Fibroblast of skin of left biceps (primary cell): ENCODE measurements at places on chromosomes 12 and 14.

GRCh38 chr12:1587927-1588574 is 6.3 kb downstream of the FBXL14 start:
- DNase-seq = no peak

DNA sequence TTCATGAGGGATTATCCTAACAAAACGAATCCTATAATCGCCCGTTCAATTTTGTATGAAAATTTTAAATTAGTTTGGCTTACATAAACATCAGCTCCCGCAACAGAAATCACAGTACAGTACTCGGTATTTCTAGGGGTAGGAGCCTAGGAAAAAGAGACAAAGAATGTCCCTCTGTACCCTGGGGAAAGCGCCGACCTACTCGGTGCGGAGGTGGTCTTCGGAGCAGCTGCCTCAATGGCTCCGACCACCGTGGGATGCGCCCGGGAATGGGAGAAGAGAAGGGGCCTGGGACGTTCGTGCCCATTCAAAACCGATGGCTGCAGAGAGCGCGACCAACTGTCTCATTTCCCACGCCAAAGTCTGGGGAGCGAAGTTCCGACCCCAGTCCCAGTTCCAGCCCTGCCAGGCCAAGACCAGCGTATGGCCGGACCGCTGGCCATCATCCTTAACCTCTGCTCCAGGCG is 618 bp downstream of the GNPNAT1 start:
- no peak for DNase-seq

GRCh38 chr12:63826006-63826585 is 18.4 kb upstream of the SRGAP1 start:
- no peak for DNase-seq

DNA sequence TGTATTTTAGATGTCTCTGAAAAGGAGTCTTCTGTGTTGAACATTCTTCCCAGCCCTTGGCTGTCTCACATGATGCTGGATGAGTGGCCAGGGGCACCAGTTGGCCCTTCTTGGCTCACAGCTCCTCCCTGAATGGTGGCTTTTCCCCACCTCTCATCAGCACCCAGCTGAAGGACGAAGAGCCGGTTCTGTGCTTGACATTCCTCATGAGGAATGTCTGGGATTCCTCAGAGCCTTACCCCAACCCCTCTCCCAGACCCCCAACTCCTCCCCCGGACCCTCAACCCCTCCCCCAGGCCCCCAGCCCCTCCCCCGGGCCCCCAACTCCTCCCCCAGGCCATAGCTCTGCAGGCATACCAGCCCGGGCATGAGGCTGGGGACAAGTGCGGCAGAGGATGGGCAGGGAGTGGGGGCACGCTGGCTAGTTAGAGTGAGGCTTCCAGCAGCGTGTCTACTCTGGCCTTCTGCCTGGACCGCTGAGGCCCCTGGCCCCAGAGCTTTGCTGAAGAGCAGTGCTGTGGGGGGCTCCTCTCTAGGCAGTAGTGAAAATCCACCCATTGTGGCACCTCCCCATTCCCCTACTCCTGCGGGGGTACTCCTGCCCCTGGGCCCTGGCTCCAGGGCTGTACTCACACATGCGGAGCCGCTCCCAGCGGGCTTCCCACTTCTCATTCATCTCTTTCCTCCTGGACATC is 64.3 kb downstream of the PLEKHG3 start:
- DNase-seq = no peak

DNA sequence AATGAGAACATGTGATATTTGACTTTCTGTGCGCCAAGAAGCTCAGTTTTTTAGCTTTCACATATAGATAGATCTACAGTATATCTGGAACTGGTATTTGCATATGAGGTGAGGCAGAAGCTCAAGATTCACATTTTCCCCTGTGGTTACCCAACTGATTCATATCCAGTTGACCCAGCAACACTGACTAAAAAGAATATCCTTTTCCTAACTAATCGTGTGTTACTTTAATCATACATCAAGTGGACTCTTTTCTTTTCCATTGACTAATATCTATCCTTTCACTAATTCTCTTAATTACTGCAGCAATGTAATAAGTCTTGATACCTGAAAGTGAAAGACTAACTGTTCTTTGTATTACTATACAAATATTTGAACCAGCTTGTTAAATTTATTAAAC is 236.1 kb downstream of the AEBP2 start:
- DNase-seq = no peak

DNA sequence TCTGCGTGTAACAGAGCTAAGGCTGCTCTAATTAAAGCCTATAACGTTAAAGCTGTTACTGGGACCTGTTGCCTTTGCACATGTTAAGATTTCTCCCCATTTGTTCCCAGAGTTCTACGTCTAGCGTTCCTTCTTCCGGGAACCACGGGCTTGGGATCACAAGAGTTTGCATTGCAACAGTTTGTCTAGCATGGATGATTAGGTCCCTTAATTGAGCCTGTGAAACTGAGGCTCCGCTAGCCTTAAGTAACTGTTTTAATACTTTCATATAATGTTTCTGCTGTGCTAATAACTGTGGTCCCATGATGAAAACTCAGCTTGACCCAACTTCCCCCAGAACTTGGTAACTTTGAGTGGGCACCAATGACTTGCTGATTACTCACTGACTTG is 16.7 kb upstream of the LYZ start:
- no peak for DNase-seq

DNA sequence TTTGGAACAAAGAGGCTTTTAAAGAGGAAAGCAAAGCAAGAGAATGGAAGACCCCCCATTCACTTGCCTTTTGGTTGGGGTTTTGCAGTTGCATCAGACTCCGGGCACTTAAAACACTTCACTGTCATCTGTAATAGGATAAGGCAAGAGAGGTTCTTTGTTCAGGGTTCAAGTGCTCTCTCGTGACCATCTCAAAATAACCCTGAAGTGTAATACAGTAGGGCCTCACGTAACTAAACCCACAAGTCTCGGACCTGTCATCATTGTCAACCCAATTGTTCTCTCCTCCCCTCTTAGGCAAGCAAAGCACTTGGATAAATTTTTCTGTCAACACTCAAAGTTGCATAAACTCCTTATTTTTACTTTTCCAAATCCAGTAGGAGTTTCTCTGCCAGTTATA is 26.9 kb upstream of the MYBPC1 start:
- DNase-seq = no peak
